Right renal pelvis (tissue), 4 donors: ENCODE measurements at places on chromosomes 16 and 17. TPM values are rescaled to one million over a fixed set of nuclear protein-coding genes. Genes with fewer than 3 reads are reported as not detected.

Gene FOXL1
- 15.5 TPM for polyA plus RNA-seq

Gene CACNG1
- not detected for polyA plus RNA-seq

Gene LUC7L3
- polyA plus RNA-seq = 630 TPM

Gene HES7
- polyA plus RNA-seq = not detected

DNA sequence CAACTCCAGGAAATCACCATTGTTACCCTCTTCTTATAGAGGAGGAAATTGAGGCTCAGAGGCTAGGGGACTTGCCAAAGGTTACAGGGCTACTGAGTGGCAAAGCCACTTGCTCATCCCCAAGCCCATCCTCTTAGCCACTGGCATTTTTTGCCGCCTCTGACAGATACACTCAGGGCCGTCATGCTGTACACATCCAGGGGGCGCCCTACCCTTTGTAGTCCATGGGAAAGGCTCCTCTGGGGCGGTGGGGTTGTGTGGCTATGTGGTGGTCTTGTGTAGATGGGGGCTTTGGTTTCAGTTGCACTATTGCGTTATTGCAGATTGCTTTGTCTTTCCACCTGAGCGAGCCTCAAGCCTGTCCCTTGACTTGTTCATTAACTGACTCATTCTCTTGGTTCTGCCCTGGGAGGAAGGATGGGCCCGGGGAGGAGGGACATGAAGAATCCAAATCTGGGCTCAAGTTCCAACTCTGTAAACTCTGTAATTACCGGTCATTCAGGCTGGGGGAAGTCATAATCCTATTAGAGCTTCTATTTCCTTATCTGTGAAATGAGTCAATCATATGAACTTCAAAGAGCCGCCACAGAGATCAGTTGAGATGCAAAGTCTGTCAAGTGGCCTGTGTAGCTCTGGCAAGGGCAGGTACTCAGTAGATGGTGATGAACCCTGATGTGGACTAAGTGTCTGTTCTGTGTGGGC lies 2.8 kb downstream of the NOS2 start:
- no peak for DNase-seq

DNA sequence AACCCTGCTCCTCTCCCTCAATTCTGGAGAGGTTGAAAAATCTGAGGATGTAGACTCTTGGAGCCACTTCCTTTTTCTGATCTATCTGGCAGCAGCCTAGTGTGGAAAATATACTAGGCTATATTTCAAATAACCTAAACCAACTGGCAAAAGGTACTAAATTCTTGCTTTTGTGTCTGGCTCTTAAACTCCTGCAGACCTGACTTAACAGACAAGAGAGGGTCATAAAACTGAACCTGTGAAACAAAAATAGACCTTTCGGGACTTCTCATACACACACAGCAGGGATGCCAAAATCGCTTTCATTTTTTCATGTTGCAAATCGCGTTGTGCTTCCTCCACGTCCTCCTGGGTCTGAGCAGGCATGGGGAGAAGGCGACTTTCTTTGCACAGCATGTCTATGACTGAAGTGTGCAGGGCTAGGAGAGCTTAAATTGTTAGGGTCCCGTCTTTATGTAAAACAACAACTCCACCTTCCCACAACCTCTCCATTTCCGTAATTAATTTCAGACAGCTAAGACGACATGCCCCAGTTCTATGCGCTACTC lies 520.7 kb upstream of the PSMD7 start:
- DNase-seq = no peak

GRCh38 chr16:55474821-55475220 lies 4.2 kb upstream of the MMP2 start:
- DNase-seq = no peak

- DNase-seq = no peak
Measured at GRCh38 chr17:17774009-17774881, 62.5 kb downstream of the SREBF1 start.
